ENCODE measurements at places on chromosomes 6 and 20.

GRCh38 chr6:69974193-69974592 lies 107.8 kb downstream of the COL19A1 start:
- peak; percentile 70 for DNase-seq

- no peak for DNase-seq
These were observed 2.9 kb downstream of the STX11 start for GRCh38 chr6:144153260-144153659.

GRCh38 chr20:41436679-41437078 lies 70.1 kb upstream of the EMILIN3 start:
- peak; percentile 61 for DNase-seq

GRCh38 chr6:135940616-135941167 lies 89.2 kb downstream of the PDE7B start:
- no peak for DNase-seq

GRCh38 chr6:72784071-72784470 lies 162.2 kb downstream of the KCNQ5 start:
- no peak for DNase-seq

DNA sequence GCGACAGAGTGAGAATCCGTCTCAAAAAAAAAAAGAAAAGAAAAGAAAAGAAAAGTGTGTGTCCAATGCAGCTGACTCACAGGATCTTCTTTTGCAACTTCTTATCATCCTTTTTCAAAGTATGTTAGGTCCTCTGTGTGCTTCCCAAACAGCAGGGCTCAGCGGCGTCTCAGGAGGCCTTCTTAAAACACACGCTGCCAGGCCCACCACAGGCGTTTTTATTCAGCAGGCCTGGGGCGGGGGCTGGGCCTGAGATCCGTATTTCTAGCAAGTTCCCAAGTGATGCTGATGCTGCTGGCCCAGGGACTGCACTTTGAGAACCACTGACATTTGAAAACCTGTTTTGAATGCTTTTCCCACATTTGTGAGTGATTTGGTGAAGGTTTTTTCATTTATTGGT lies 57.1 kb downstream of the PSMG4 start:
- no peak for DNase-seq

DNA sequence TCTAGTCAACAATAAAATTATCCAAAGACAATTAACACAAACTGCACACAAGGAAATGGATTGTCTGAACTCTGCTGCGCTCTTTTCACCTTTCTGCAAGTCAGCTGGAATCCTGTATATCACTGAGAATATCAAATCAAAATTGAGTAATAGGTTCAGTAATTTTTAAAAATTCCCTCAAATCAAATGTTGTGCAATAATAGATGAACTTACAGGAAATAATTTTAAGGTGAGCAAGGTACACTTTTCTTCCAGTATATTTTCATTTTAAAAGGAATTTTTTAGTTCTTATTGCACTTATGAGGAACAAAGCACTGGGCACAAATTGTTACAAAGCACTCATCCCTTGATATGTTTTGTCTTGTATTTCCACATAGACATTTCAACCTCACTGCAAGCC lies 1.2 kb downstream of the SAYSD1 start:
- DNase-seq = no peak

DNA sequence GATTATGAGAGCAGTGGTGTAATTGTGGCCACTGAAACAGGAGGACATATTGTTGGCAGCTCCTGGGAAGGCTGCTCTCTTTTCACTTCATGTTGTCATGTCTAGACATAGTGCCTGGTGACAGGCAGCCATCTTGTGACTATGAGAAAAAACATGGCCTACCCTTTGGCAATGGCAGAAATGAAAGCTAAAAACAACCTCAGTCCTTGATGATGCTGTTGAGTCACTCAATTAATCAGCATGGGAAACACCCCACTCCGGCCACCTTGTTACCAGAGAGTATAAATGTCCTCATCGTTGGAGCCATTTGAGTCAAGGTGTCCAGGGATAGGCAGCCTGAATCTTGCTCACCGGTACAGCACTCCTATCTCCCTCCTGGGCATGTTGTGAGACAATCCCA lies 31.2 kb upstream of the HMGA1 start:
- no peak for DNase-seq

- DNase-seq = no peak
These were observed 55.8 kb upstream of the SMOC2 start for GRCh38 chr6:168385037-168385759.

DNA sequence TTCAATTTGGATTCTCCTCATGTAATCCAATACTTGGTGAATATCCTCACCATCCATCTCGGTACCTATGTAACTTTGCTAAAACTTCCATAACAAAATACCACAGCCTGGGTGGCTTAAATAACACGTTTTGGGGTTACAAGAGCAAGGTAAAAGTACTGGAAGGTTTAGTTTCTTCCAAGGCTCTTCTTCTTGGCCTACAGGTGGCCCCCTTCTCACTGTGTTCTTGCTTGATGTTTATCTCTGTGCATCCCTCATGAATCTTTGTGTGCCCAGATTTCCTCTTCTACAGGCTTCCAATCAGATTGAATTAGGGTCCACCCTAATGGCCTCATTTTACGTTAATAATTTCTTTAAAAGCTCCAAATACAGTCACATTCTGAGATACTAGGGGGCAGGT lies 163.3 kb upstream of the HCRTR2 start:
- no peak for DNase-seq

DNA sequence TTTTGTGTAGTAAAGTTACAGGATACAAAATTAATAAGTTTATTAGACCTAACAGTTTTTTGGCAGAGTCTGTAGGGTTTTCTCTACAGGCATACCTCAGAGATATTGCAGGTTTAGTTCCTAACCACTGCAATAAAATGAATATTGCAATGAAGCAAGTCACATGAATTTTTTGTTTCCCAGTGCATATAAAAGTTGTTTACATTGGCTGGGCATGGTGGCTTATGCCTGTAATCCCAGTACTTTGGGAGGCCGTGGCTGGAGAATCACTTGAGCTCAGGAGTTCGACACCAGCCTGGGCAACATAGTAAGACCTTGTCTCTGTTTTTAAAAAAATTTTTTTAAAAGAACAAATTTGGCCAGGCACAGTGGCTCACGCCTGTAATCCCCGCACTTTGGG lies 16.0 kb downstream of the C6orf52 start:
- DNase-seq = no peak

DNA sequence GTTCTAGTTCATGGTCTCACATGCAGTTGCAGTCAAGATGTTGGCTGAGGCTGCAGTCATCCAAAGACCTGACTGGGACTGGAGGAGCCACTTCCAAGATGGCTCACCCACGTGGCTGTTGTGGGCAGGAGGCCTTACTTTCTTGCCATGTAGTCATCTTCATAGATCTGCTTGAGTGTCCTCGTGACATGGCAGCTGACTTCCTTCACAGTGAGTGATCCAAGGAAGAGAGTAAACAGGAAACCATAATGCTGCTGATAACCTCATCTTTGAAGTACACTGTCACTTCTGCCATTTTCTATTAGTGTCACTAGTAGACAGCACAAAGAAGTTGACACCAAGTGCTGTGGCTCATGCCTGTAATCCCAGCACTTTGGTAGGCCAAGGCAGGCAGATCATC lies 40.1 kb upstream of the AKIRIN2 start:
- DNase-seq = no peak

GRCh38 chr6:105449756-105450390 lies 47.0 kb upstream of the PREP start:
- no peak for DNase-seq

GRCh38 chr20:42567409-42567808 lies 622.3 kb downstream of the PTPRT start:
- no peak for DNase-seq

DNA sequence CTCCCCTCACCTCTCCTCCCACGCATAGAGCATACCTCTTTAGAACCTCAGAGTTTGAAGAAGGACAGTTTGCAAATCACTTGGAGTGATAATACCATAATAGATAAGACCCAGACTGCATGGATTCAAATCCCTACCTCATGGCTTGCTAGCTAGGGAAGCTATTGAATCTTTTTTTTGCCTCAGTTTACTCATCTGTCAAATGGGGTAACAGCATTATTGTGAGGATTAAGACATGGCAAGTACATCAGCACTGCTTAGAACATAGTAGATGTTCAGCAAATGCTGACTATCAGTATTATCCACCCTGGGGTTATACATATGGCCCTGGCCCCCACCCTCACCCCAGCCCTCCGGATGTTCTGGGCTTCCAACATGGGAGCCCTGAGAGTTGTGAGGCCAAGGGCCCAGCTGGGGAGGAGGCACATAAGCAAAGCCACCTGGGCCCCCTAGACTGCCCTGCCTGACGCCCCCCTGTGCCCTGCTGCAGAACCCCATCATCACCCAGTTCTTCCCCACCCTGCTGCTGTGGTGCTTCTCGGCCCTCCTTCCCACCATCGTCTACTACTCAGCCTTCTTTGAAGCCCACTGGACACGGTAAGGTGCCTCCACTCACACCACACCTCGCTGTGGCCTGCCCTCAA lies 9.1 kb upstream of the CAPN11 start:
- no peak for DNase-seq

- no peak for DNase-seq
These were observed 79.7 kb downstream of the ELOVL5 start for GRCh38 chr6:53268858-53269608.

DNA sequence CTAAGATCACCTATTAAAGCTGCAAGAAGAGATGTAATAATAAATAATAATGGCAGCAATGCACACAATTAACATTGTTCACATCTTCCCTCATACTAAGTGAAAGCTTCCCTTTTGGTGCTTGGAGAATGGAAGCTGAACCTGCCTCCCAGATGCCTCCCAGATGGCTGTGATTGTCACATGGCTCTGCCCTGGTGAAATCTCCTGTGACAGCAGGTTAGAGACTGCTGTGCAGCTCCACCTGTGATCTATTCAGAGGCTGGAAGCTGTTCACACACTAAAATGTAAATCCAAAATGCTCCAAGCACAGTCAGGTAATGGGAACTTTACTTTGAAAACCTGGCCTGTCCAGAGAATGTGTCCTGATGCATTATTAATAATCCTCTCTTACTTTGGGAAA lies 41.7 kb upstream of the RGS17 start:
- DNase-seq = no peak

DNA sequence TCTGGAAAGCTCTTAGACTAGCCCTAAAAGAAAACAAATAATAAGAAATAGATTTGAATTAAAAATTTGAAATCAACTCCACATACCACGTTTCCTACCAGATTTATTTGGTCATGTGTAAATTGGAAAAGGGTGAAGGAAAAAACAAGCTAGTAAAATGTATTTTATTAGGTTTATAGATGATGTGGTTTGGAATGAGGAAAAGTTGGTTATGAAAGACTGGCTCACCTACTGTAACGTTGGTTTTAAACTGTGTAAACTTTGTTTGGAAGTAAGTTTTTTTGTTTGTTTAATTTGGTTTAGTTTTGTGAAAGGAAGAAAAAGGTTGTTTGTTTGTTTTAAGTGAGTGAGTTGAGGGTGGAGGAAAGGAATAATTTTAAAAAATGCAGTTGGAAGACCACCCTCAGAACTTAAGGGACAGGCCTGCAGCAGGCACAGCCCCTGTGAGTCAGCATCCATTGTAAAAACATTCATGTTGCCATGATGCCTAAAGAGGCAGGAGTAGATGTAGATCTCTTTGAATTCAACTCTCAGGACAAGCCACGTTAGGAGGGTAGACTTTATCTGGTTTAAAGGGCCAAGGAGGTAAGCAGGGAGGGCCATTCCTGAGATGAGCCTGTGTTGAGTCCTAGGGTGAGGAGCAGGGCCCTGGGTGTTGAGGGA lies 93.7 kb upstream of the SCGN start:
- no peak for DNase-seq

DNA sequence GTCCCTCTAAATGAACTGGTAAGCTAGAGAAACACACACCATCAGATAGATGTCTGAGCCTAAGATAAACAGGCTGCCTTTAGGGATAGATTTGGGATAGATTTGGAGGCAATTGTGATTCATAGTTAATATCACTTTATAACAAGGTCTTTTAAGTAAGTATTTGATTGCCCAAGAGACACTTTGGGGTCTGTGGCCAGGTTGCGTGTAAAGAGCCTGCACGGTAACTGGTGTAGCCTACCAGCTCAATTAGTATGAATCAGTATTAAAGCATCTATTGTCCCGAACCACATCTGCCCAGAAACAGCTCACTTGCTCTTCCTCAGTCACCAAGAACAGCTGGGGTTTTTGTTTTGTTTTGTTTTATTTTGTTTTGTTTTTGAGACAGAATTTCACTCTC lies 193.3 kb downstream of the SASH1 start:
- DNase-seq = no peak

GRCh38 chr20:55375920-55376319 lies 629.4 kb downstream of the CBLN4 start:
- no peak for DNase-seq

DNA sequence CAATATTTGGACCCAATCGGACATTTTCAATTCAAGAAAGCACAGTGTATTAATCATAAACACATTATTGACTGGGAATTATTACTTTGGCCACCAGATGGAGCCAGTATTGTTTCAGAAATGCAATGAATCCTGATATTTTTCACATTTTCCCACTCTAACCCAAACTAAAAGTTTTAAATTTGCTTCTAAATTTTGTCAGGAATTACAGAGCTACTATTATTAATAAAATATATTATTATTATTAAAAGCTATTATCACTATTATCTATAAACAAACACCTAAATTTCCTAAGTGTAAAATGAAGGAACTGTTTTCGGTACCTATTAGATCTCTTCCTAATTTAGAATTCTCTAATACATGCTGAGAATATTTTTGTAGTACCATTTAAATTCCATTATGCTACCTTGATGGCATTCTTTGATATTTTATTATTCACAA lies 245.3 kb downstream of the OGFRL1 start:
- DNase-seq = no peak

- no peak for DNase-seq
These were observed 88.7 kb downstream of the ARHGAP18 start for GRCh38 chr6:129621252-129621651.

DNA sequence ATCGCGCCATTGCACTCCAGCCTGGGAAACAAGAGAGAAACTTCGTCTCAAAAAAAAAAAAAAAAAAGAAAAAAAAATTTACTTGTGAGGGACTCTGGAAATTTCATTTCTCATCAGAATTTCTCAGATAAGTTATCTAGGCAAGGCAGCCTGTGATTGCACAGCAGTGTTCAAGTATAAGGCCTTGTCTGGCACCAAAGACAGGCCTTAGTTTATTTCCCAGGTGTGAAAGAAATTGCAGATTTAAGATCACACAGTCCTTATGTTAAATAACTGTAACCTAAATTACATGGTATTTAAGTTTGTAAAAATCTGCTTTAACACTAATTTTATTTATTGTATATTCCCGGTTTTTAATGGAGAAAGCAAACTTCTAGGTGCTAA lies 34.8 kb downstream of the HFE start:
- DNase-seq = no peak

DNA sequence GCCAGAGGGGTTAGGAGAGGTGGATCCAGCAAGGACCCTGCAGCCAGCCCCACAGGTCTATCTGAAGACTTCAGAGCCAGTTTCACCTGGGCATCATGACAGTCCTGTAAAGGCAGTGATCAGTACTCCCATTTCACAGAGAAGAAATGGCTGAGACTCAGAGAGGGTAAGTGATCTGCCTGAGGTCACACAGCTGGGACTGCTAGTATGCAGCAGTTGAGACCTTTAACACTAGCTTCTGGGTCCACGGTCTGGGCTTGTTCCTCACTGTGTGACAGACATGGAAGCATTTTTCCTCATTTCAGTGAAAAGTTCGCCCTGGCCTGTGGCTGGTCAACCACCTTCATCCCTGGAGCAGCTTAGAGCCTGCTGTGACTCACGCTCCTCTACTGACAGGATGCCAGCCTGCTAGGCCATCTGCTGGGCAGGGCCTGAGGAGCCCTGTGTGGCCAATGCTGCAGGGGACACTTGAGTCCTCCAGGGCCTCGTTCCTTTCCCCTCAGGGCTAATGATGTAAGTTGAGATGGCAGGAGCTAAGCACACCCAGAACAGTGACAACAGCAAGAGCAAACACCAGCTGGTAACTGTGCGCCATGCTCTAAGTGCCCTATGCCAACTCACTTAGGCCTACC lies 192.0 kb downstream of the LRFN2 start:
- DNase-seq = no peak
